ENCODE measurements at places on chromosomes 12 and 14.
A peak's percentile ranks its signal among the peaks of the same experiment; 100 is the strongest.

GRCh38 chr14:81455390-81455789, 55.3 kb upstream of the STON2 start:
- DNase-seq, result no peak

GRCh38 chr14:77224212-77224611, 42.6 kb downstream of the TMEM63C start:
- DNase-seq, result no peak

GRCh38 chr12:129200576-129200975, 347.3 kb downstream of the GLT1D1 start:
- no peak for DNase-seq

DNA sequence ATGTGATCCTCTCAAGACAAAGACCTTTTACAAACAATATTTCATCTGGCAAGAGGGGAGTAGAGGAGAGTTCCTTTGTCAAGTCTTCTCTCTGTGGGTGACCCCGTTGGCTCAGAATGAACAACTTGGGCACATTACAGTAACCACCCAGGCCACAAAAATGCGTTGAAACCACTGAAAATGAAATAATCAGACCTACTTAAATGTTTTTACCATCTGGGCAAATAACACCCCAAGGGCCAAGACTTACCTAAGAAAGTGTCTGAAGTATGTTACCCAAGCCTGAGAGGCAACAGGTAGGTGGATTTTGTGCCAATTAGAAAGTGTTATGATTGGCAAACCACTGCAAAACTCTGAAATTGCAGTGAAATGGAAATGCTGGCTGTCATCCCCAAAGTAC, 1.3 kb downstream of the TC2N start:
- DNase-seq, result no peak

- no peak for DNase-seq
These were observed 176.0 kb downstream of the CHST11 start for GRCh38 chr12:104632724-104633201.

- DNase-seq, result no peak
These were observed 16.6 kb upstream of the ZNF385A start for GRCh38 chr12:54401119-54401518.

DNA sequence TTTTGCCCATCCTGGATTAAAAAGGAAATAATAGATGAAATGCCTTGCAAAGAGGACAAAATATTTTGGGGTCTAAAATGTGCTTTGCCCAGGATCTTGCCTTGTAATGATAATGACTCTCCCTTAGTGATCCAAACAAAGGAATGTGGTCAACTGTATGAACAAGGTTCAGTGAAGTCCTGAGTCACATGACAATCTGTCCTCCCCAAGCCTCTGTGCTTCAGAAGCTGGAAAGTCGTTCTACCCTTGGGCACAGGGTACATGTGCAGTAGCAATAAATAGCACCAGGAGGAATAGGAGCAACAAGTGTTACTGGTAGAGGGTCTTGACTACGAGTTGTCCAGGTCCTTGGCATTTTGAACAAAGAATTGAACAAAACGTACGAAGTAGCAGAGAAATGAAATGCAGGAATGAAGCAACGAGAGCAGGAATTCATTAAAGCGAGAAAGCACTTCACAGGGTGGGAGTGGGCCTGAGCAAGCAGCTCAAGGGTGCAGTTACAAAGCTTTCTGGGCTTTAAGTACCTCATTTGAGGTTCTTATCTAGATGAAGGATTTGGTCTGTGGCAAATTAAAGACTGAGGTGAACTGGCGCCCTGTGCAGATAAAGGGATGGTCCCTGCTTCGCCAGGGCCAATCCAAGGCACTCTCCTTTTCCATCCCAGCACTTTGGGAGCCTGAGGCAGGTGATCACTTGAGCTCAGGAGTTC, 65.8 kb downstream of the RESF1 start:
- no peak for DNase-seq

DNA sequence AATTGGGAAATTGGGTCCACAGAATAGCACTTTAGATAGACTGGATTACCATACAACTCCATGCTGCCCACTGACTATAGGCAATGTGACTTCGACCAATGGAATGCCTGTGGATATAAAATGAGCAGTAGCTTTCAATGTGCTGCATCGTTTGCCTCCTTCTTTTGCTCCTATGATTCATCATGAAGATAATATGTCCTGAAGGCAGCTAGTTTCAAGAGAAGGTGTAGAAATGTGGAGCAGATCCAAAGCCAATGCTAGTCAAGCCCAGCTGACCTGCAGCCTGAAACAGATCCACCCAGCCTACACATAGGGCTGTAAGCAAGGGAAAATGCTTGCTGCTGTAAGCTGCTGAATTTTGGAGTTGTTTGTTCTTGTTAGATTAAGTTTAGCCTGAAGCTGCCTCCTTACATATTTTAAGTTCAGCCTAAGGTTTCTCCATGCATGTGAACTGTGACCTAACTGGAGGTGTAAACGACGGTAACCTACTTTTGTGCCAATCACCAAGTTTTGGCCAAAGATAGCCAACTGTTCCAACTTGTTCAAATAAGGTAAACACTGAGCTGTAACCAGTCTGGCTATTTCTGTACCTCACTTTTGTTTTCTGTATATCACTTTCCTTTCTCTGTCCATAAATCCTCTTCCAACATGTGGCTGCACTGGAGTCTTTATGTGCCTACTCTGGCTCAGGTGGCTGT, 169.1 kb upstream of the AVPR1A start:
- no peak for DNase-seq

- DNase-seq, result no peak
These were observed 370.4 kb upstream of the TMPO start for GRCh38 chr12:98144953-98145352.

- peak; percentile 77 for DNase-seq
These were observed 162.6 kb downstream of the MYRFL start for GRCh38 chr12:69987579-69988091.

DNA sequence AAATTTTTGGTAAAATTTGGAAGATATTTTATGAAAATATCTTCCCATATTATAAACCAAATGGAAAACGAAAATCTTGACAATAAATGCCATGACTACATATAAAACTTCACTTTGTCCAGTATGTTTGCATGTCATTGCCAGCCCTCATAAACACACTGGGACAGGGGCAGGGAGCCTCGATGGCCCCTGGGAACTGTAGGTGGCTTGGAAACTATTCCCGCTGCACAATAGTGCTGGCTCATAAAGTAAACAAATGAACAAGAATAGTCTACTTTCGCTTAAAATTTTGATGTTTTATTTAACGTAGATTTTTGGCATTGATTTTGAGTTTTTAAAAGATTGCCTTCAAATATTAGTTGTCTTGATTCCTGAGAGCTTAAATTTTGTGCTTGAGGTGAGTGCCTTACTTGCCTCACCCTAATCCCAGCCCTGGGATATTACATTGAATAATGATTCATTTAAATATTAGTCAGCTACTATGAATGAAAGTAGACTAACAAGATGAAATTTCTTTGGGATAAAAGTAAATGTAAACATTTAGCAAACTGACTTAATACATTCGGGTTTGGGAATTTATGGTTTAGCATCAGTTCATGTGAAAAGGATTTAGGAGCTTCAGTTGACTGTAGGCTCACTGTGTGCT, 74.0 kb upstream of the PKP2 start:
- DNase-seq, result no peak

DNA sequence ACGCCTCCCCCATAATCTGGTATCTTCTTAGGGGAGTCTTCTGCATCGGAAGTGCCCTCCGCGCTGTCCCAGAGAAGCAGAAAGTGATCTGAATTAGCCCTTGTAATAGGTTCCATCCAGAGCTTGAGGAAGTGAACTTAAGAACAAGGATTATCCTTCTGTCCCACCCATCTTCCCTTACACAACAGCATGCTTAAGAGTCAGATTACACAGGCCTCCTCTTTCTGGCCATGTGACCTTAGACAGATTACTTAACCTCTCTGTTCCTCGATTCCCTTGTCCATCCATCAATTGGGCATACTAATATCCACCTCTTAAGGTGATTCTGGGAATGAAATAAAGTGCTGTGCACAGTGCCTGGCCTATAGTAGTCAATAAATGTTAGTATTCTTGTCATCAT, 11.4 kb downstream of the CABP1 start:
- no peak for DNase-seq

DNA sequence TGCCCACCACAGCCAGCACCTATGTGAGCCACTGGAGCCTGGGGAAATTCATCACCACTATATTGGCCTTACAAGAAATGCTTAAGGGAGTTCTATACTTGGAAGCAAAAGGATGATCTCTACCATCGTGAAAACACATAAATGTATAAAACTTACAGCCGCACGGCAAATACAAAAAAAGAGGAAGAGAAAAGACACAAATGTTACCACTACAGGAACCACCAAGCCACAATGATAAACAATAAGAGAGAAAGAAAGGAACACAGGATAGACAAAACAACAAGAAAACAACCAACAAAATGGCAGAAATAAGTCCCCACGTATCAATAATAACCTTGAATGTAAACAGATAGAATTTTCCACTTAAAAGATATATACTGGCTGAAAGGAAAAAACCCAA, 267.5 kb downstream of the TMEM121 start:
- no peak for DNase-seq

GRCh38 chr14:103879570-103880347, 32.4 kb upstream of the PPP1R13B start:
- peak; percentile 84 for DNase-seq

GRCh38 chr12:125284945-125285685, 219.9 kb downstream of the AACS start:
- DNase-seq, result no peak

GRCh38 chr14:104917993-104918392, 6.7 kb upstream of the PLD4 start:
- no peak for DNase-seq

- no peak for DNase-seq
These were observed 114.4 kb downstream of the ZNF664 start for GRCh38 chr12:124087266-124088051.

GRCh38 chr12:120713861-120714482, 3.7 kb downstream of the UNC119B start:
- peak; percentile 90 for DNase-seq

Data from LoVo (cell line).